ENCODE measurements at places on chromosomes 2 and 18. TPM values are rescaled to one million over a fixed set of nuclear protein-coding genes. Genes with fewer than 3 reads are reported as not detected.

ARHGAP25 gene
- not detected for polyA plus RNA-seq

CPO gene
- not detected for polyA plus RNA-seq

FHOD3 gene
- polyA plus RNA-seq = 27.1 TPM

MAPK4 gene
- polyA plus RNA-seq = not detected

DSG1 gene
- not detected for polyA plus RNA-seq

MYOM1 gene
- 0.26 TPM for polyA plus RNA-seq

NXPH2 gene
- polyA plus RNA-seq = not detected

NYAP2 gene
- polyA plus RNA-seq = not detected

CD207 gene
- not detected for polyA plus RNA-seq

GALNT1 gene
- polyA plus RNA-seq = 23.3 TPM

POTEI gene
- polyA plus RNA-seq = not detected

GREB1L gene
- polyA plus RNA-seq = 2.7 TPM

NFU1 gene
- 13.0 TPM for polyA plus RNA-seq

KHK gene
- 0.33 TPM for polyA plus RNA-seq

EGR4 gene
- not detected for polyA plus RNA-seq

CAPN14 gene
- 0.10 TPM for polyA plus RNA-seq

MREG gene
- polyA plus RNA-seq = 1.7 TPM

UBE2F gene
- polyA plus RNA-seq = 47.9 TPM

RETSAT gene
- polyA plus RNA-seq = 50.3 TPM

GMPPA gene
- 171 TPM for polyA plus RNA-seq

TFCP2L1 gene
- 0.05 TPM for polyA plus RNA-seq

ASXL3 gene
- polyA plus RNA-seq = not detected

BBS5 gene
- 2.6 TPM for polyA plus RNA-seq

UGT1A7 gene
- not detected for polyA plus RNA-seq

CRYGC gene
- polyA plus RNA-seq = not detected

IL36RN gene
- not detected for polyA plus RNA-seq

GALNT14 gene
- 1.9 TPM for polyA plus RNA-seq

CD8A gene
- not detected for polyA plus RNA-seq

AAMP gene
- polyA plus RNA-seq = 65.1 TPM

CELF4 gene
- not detected for polyA plus RNA-seq

RNF25 gene
- 78.2 TPM for polyA plus RNA-seq

XDH gene
- 0.69 TPM for polyA plus RNA-seq

RGPD6 gene
- 4.1 TPM for polyA plus RNA-seq

HIBCH gene
- polyA plus RNA-seq = 5.2 TPM

UGT1A10 gene
- not detected for polyA plus RNA-seq

SLC9A4 gene
- not detected for polyA plus RNA-seq

IL36A gene
- not detected for polyA plus RNA-seq

Measured in BJ (cell line).